ENCODE measurements at places on chromosomes 11 and 22.

GRCh38 chr22:37578002-37578401 is 1.9 kb downstream of the LGALS2 start:
- DNase-seq, result no peak

DNA sequence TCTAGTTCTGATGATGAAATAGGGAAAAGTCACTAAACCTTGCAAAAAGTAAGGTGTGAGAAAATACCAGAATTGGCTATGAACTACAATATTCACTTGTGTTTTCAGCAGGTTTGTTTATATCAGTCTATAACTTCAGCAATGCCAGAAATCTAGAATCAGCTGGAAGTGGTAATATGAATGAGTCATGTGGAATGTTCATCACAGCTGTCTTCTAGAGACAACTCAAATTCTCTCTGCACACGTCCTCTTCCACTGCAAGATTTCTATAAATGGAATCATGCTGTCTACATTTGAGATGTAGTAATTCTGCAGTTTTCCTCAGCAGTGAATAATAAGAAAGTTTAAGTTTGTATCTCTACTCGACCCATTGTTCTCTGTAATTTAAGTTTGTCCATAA is 89.9 kb downstream of the OR4A15 start:
- DNase-seq, result no peak

DNA sequence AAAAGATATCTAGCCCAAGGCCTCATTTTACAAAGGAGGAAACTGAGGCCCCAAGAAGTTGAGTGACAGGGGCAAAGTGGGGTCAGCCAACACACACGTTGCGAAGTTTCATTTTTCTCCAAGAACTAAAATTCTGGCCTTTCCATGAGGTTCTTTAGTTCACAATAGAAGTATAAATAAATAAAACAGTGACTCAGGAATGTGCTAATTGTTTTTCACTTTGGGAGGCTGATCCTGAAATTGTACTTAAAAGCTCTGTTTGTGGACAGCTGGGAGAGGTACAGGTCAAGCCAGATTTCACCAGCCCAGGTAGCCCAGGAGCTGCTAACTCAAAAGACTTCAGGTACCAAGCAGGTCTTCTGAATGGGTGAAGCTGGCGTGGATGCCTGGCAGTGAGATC is 105.2 kb downstream of the TRAF6 start:
- no peak for DNase-seq

GRCh38 chr11:57778318-57779037 is 16.9 kb downstream of the CTNND1 start:
- no peak for DNase-seq

DNA sequence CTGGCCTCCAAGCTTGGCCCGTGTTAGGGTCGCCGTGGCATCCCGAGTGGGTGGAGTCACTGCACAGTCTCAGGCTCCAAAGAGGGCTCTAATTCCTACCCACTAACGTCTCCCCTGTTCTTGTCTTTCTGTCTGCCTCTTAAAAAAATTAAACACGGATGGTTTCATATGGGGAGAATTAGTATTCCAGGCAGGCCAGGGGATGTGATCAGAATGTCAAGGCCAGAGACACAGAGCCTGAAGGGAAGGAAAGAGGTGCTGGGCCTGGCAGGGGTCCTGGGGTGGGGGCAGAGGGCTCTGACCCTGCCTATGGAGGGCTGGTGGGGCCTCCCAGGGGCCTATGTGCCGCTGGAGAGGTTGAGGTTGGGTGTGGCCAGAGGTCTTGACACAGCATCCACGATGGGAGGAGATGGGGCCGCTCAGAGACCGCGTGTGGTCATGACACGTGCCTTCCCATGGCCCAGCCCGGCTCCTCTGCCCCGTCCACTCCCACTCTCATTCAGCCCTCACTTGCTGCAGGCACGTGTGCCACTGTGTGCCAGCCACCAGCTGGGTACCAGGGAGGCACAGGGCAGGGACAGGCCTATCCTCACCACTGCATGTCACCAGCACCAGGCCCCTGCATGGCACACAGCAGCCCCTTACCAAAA is 56.5 kb downstream of the FLRT1 start:
- no peak for DNase-seq

Data from NCI-H524 treated with DMSO at 0.1 percent for 48 hours (cell line).